ENCODE measurements at places on chromosomes 16 and 17. TPM values are rescaled to one million over a fixed set of nuclear protein-coding genes. Genes with fewer than 3 reads are reported as not detected.

DNA sequence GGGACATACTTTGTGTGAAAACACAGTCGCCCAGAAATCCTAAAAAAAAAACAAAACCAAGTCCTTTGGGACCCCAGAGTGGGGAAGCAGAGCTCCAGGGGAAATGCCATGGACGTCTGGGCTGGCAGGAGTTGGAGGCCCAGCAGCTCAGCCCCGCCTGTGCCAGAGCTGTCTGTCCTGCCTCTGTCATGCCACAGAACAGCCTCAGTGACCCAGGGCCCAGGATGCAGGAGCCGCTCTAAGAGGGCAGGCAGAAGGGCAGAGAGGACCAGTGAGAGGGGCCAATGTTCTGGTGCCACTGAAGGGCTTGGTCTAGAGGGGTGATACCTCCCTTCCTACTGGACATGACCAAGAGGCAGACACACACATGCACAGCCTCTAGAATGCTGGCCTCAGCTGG is 166.2 kb downstream of the C16orf78 start:
- peaks cover 38% of the 10 kb centered on the region for H3K4me1 ChIP-seq
- no peak overlapping the region for H3K27ac ChIP-seq
- peaks cover 4% of the 10 kb centered on the region for H3K36me3 ChIP-seq
- no peak overlapping the region for H3K4me3 ChIP-seq
- peaks cover 16% of the 10 kb centered on the region for H3K27me3 ChIP-seq

GRCh38 chr16:60304720-60305119 is 1570.6 kb upstream of the GOT2 start:
- H3K4me3 ChIP-seq = no peak overlapping the region
- no peak for DNase-seq
- H3K27me3 ChIP-seq = no peaks in the 10 kb centered on the region
- H3K36me3 ChIP-seq = no peaks in the 10 kb centered on the region

GRCh38 chr16:13607289-13607688 is 312.7 kb upstream of the ERCC4 start:
- no peak overlapping the region for H3K4me3 ChIP-seq
- DNase-seq = no peak
- H3K36me3 ChIP-seq = no peaks in the 10 kb centered on the region
- H3K27ac ChIP-seq = no peak overlapping the region
- peaks cover 6% of the 10 kb centered on the region for H3K4me1 ChIP-seq

GRCh38 chr17:76447931-76448652 is 4.9 kb downstream of the UBE2O start:
- H3K27ac ChIP-seq = peak overlapping the region; percentile 49
- no peaks in the 10 kb centered on the region for H3K27me3 ChIP-seq
- no peak overlapping the region for H3K4me3 ChIP-seq
- H3K4me1 ChIP-seq = peaks cover 74% of the 10 kb centered on the region
- DNase-seq = no peak

DNA sequence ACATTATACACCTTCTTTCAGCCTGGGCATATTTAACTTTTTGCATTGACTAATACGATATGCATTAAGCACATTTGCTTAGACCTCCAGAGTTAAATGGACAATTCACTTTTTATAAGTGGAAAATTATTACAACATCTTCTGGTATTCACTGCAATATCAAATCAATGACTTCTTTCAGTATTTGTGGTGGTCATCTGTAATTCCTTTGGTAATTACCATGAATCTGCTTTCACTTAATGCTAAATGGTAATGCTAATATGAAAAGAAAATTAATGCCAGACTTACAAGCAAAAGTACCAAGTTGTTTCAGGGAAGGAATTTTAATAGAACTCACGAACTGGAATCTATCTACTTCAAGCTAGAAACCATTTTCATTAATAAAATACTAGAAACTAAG is 6.4 kb downstream of the GPATCH8 start:
- H3K36me3 ChIP-seq = peaks cover 14% of the 10 kb centered on the region
- H3K4me1 ChIP-seq = peaks cover 41% of the 10 kb centered on the region
- no peak overlapping the region for H3K4me3 ChIP-seq
- DNase-seq = no peak
- no peaks in the 10 kb centered on the region for H3K27me3 ChIP-seq

GRCh38 chr17:339193-340061 is 13.2 kb downstream of the RPH3AL start:
- no peak for DNase-seq
- H3K36me3 ChIP-seq = peaks cover 6% of the 10 kb centered on the region
- H3K4me1 ChIP-seq = peaks cover 25% of the 10 kb centered on the region
- peak overlapping the region; percentile 76 for H3K27ac ChIP-seq
- H3K27me3 ChIP-seq = peaks cover 7% of the 10 kb centered on the region

The LLGL2 gene
- 90.6 TPM for total RNA-seq

The TEX19 gene
- total RNA-seq = 0.14 TPM

Measured in type B pancreatic cell (in vitro differentiated cells).